Bronchial epithelial cell (primary cell): ENCODE measurements at places on chromosomes 12 and 14. TPM values are rescaled to one million over a fixed set of nuclear protein-coding genes. Genes with fewer than 3 reads are reported as not detected.
A peak's percentile ranks its signal among the peaks of the same experiment; 100 is the strongest.

DNA sequence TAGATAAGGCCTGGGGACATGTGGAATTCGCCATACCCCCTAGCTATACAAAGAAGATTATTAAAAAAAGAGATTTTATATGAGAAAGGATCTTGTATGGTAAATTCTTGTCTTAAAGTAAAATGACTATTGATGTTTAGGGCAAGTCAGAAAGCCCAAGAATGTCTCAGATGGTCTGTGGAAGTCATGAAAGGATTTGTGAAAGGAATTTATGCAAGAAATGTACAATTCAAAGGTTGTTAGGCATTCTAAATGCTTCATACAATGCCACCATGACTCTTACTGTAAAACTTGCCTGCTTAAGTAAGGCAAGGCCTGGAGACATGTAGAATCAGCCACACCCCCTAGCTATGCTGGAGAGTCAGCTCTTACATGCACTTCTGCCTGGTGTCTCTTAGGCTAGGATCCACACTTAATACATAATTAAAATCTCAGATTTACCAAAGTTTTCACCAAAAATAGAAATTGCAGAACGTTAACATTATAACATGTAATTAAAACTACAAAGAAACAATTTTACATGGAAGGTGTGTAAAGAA, 8.9 kb upstream of the ETNK1 start:
- peak; percentile 20 for DNase-seq

DNA sequence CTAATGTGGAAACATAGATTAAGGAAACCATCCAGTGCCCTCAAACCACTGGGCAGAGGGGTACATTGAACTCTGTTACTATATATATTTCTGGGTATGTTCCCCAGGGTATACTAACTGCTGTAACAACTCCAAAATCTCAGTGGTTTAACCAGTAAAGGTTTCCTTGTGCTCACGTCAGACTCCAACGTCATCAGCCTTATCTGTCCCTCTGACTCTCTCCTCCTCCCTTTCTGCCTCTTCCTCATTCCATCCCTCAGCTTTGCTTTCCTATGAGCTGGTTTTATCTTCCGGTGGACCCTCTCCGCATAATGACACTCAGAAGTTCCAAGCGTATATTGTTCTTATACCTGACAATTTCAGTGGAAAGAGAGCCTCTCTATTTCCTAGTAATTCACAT, 21.2 kb upstream of the SMCO2 start:
- DNase-seq: no peak

DNA sequence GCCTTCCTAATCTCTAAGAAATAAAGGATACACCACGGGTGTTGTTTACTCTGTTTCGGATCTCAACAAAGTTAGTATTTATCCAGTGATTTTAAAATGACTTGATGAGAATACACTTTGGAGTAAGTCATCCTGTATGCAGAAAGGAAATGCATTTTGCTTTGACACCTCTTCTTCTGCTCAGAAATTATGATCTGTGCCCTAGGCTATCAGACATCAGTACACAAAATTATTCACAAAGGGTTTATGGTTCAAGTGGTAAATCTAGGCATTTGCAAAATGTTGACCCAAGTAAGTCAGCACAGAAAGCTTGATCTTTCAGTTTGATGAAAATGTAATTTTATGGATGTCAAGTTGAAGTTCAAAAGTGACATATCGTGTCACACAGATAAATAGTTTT, 248.5 kb downstream of the ATP23 start:
- DNase-seq: no peak

- no peak for DNase-seq
These were observed at the start of gene IFNG for GRCh38 chr12:68159681-68160304. IFNG (minus strand) TSS chr12:68159740; CDS start chr12:68159615, 125 bp downstream.

DNA sequence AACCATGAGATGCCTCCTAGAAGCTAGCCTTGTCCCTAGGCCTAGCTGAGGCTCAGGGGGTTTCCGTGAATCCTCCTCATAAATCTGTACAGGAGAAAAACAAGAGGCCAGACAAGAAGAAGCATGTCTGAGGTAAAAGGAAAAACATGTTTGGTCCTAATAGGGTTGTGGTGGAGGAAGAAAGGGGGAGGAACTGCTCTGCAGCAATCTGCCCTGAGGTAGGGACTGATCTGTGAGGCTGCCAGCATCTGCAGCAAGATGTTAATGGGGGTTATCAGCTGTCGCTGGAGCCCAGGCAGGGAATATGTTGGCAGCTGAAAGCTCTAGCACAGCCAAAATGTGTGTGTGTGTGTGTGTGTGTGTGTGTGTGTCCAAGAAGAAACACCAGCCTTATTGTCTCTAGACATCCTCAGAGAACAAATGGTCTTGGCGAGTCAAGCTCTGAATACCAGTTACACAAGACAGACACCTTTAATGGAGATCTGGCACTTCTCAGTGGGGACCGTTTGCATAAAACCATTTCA, 218.5 kb downstream of the NUAK1 start:
- DNase-seq: peak; percentile 87

GRCh38 chr12:34300376-34301250, 278.3 kb downstream of the ALG10 start:
- DNase-seq: no peak

DNA sequence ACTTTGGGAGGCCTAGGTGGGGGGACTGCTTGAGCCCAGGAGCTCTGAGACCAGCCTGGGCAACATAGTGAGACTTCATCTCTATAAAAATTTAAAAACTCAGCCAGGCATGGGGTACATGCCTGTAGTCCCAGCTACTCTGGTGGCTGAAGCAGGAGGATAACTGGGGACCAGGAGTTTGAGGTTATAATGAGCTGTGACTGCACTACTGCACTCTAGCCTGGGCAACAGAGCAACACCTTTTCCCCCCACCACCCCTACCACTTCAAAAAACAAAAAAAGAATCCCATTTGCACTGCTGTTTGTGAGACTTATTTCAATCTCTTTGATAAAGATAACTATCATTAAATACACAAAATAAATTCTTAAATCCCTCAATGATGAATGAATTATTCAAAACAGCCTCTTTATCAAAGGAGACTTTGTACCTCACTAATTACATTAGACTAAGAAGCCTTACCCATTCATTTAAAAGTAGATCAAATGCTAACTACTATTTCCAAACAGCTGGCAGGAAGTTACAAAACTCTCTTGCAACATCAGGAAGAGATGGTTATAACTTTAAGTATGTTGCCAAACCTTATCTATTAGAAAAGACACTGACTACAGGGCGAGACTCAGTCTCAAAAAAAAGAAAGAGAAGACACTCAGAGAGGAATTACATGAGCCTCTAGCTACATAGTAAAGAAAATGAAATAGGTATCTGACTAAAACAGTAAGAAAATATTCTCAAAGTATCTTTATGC, 14.7 kb downstream of the BLTP3B start:
- DNase-seq: peak; percentile 80

GRCh38 chr12:23113781-23114180, 488.8 kb downstream of the ETNK1 start:
- DNase-seq: peak; percentile 77

GRCh38 chr12:10115890-10116289, 14.1 kb downstream of the CLEC7A start:
- DNase-seq: peak; percentile 21

- DNase-seq: no peak
These were observed 86.1 kb upstream of the ARHGAP5 start for GRCh38 chr14:31990926-31991572.

DNA sequence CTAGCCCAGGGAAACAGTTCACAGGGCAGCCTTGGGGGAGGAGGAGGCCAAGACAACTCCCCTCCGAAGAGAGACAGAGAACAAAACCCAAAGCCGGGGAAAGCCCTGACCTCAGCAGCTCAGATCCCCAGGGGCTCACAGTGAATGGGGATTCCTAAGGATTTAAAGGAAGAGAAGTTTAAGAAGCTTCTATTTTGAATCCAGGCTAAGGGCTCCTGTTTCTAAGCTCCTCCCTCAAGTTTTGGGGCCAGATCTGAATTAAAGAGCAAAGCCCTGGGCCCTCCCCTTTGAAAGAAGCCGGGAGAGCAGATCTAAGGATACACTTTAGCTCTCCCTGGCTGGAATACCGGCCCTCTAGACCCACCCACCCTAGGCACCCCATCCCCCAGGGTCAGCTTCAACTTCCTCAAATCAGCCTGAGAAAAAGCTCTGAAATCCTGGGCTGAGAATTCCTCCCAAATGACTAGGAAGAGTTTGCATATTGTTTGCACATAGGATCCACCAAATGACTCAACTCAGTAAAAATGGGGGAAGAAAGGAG, 3.9 kb downstream of the KDM2B start:
- peak; percentile 74 for DNase-seq

MOK gene
- total RNA-seq: 3.2 and 4.0 TPM in 2 replicates

ZCRB1 gene
- total RNA-seq: 15.0 and 33.4 TPM in 2 replicates

MAP3K9 gene
- 11.6 and 13.8 TPM in 2 replicates for total RNA-seq

SYCP3 gene
- under 0.01 and 0.13 TPM in 2 replicates for total RNA-seq

ACSM4 gene
- total RNA-seq: not detected in 2 replicates

LPAR5 gene
- total RNA-seq: 2.1 and 4.1 TPM in 2 replicates

TBX3 gene
- total RNA-seq: 0.38 and 1.3 TPM in 2 replicates

SLC6A15 gene
- total RNA-seq: 22.9 and 65.0 TPM in 2 replicates

SOAT2 gene
- total RNA-seq: not detected in 2 replicates
